Cardiac septum (tissue), 1 donor: ENCODE measurements at places on chromosomes 5 and 9. TPM values are rescaled to one million over a fixed set of nuclear protein-coding genes. Genes with fewer than 3 reads are reported as not detected.

Gene ANKRD34B
- not detected for total RNA-seq

Gene CATSPER3
- 0.54 TPM for total RNA-seq

Gene SLIT3
- 16.6 TPM for total RNA-seq

Gene SLC6A18
- total RNA-seq = not detected

Gene FOXD4L4
- not detected for total RNA-seq

Gene GPR150
- not detected for total RNA-seq

Gene SREK1IP1
- 10.2 TPM for total RNA-seq

Gene FAM151B
- total RNA-seq = 2.1 TPM

Gene LTC4S
- 12.8 TPM for total RNA-seq

Gene ORM2
- 0.32 TPM for total RNA-seq

Gene PCDHGC4
- total RNA-seq = 5.8 TPM

Gene PRPF4
- 10.5 TPM for total RNA-seq

Gene CCDC187
- total RNA-seq = 0.03 TPM

Gene SCGB3A2
- total RNA-seq = not detected

Gene SLC25A2
- not detected for total RNA-seq

Gene PCDHA3
- total RNA-seq = 0.11 TPM

Gene C7
- 84.1 TPM for total RNA-seq

Gene ZSWIM6
- total RNA-seq = 6.7 TPM

Gene FAM163B
- total RNA-seq = not detected

Gene HTR1A
- not detected for total RNA-seq

Gene NCS1
- 14.3 TPM for total RNA-seq

Gene PCDHB16
- total RNA-seq = 2.2 TPM

Gene RBM18
- 32.3 TPM for total RNA-seq

Gene TAF11L10
- not detected for total RNA-seq
